ENCODE measurements at places on chromosomes 4 and X. TPM values are rescaled to one million over a fixed set of nuclear protein-coding genes. Genes with fewer than 3 reads are reported as not detected.

DNA sequence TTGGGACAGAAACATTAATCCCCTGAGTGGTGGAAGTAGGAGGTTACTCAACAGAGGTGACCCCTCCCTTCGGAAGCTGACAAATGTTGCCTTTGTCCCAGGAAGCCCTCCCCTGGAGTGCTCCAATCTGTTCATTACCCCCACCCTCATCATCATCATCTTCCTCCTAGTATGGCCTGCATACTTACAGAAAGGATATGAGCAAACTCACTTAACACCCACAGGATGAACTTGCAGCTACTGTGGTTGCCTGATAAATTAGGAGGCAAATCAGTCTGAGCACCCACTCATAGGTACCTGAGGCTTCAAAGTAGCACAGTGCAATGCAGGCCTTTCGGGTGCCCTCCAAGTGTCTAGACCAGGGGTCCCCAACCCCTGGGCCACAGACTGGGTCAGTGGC is 236.7 kb upstream of the GATB start:
- H3K4me3 ChIP-seq = no peak overlapping the region
- no peaks in the 10 kb centered on the region for H3K4me1 ChIP-seq
- no peaks in the 10 kb centered on the region for H3K27me3 ChIP-seq
- H3K27ac ChIP-seq = no peak overlapping the region

- H3K4me3 ChIP-seq = no peak overlapping the region
- no peaks in the 10 kb centered on the region for H3K36me3 ChIP-seq
- H3K27ac ChIP-seq = no peak overlapping the region
- H3K4me1 ChIP-seq = no peaks in the 10 kb centered on the region
- DNase-seq = no peak
Measured at GRCh38 chr4:72283357-72283756, 251.6 kb downstream of the NPFFR2 start.

The TENM3 gene
- 82.2 TPM for total RNA-seq

DNA sequence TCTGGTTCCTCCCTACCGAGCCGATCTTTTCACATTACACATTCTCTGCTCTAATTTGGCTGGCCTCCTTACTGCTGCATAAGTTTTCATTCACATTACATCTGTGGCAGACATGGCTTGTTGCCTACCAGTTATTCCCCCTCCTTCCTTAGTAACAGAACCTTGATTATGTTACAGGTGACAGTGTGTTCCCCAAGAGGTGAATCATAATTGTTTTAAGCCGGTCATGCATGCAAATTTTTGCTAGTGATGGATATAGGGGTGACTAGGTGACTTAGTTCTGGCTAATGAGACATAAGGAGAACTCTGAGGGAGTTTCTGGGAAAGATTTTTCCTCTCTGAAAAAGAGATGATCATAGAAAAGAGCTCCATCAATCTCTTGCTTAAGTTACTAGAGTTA is 8.4 kb upstream of the LAMP2 start:
- H3K4me3 ChIP-seq = no peak overlapping the region
- no peak for DNase-seq
- H3K27ac ChIP-seq = no peak overlapping the region
- no peaks in the 10 kb centered on the region for H3K27me3 ChIP-seq
- H3K4me1 ChIP-seq = no peaks in the 10 kb centered on the region
- H3K36me3 ChIP-seq = no peaks in the 10 kb centered on the region

- H3K36me3 ChIP-seq = no peaks in the 10 kb centered on the region
- no peaks in the 10 kb centered on the region for H3K27me3 ChIP-seq
- no peak overlapping the region for H3K27ac ChIP-seq
- no peak overlapping the region for H3K4me3 ChIP-seq
Measured at GRCh38 chr4:185222598-185222997, 13.2 kb downstream of the SNX25 start.

The NDUFA1 gene
- 36.2 TPM for total RNA-seq

DNA sequence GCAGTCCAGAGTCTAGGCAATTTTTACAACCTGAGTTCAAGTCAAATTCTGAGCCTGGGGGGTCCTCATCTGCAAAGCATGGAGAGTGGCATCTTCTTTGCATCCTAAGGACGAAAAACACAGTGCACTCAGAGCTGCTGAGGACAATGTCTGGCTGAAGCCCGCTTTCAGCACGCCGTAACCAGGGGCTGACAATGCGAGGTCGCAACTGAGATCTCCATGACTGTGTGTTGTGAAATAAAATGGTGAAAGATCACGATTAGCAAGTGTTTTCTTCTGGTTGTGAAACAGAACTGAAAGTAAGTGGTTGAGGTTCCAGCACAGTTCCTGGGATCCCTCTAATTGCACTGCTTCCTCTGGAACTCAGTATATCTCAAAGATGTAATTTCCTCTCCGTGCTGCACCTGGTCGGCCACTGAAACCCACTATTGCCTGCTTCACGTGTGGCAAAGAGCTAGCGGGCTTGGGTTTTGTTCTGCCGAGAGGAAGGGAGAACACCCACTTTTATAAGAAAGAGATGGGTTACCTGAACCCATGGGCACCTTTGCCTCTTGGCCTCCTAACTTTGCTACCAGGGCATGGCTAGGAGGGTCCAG is 7.7 kb upstream of the F11 start:
- no peak overlapping the region for H3K4me3 ChIP-seq
- no peaks in the 10 kb centered on the region for H3K27me3 ChIP-seq
- no peak overlapping the region for H3K27ac ChIP-seq
- no peak for DNase-seq
- no peaks in the 10 kb centered on the region for H3K36me3 ChIP-seq

GRCh38 chrX:143536176-143536575 is 18.9 kb upstream of the SPANXN3 start:
- peak; percentile 1 for DNase-seq
- no peaks in the 10 kb centered on the region for H3K4me1 ChIP-seq
- H3K36me3 ChIP-seq = no peaks in the 10 kb centered on the region
- no peaks in the 10 kb centered on the region for H3K27me3 ChIP-seq

GRCh38 chr4:42320822-42321388 is 76.4 kb upstream of the SHISA3 start:
- H3K27me3 ChIP-seq = no peaks in the 10 kb centered on the region
- H3K4me3 ChIP-seq = no peak overlapping the region
- H3K4me1 ChIP-seq = no peaks in the 10 kb centered on the region
- no peaks in the 10 kb centered on the region for H3K36me3 ChIP-seq
- no peak for DNase-seq

GRCh38 chr4:156782491-156782890 is 189.1 kb downstream of the PDGFC start:
- no peaks in the 10 kb centered on the region for H3K36me3 ChIP-seq
- H3K4me1 ChIP-seq = no peaks in the 10 kb centered on the region
- no peak overlapping the region for H3K27ac ChIP-seq
- no peak for DNase-seq
- no peaks in the 10 kb centered on the region for H3K27me3 ChIP-seq

GRCh38 chr4:2914256-2915126 is 48.7 kb downstream of the NOP14 start:
- no peak overlapping the region for H3K4me3 ChIP-seq
- peaks cover 4% of the 10 kb centered on the region for H3K4me1 ChIP-seq
- H3K27ac ChIP-seq = no peak overlapping the region
- no peaks in the 10 kb centered on the region for H3K27me3 ChIP-seq
- no peak for DNase-seq
- H3K36me3 ChIP-seq = peaks cover 34% of the 10 kb centered on the region

The UGT2B10 gene
- not detected for total RNA-seq

The STX18 gene
- 42.1 TPM for total RNA-seq

- no peaks in the 10 kb centered on the region for H3K4me1 ChIP-seq
- H3K27me3 ChIP-seq = no peaks in the 10 kb centered on the region
- no peak for DNase-seq
- H3K27ac ChIP-seq = no peak within 1 kb of the TSS
- H3K36me3 ChIP-seq = no peaks in the 10 kb centered on the region
Measured at GRCh38 chr4:188109157-188109755, at the start of gene TRIML2. Gene TRIML2, minus strand, starts transcription at chr4:188109603. Its CDS starts 4,235 bp downstream, at chr4:188105368.

- H3K27ac ChIP-seq = peak within 1 kb of the TSS; percentile 83
- H3K4me3 ChIP-seq = peak within 1 kb of the TSS; percentile 31
- H3K36me3 ChIP-seq = no peaks in the 10 kb centered on the region
- no peaks in the 10 kb centered on the region for H3K27me3 ChIP-seq
Measured at GRCh38 chr4:155666344-155667221, at the start of gene GUCY1A1. Gene GUCY1A1, plus strand, starts transcription at chr4:155666848. Its CDS starts 30,020 bp downstream, at chr4:155696868.

DNA sequence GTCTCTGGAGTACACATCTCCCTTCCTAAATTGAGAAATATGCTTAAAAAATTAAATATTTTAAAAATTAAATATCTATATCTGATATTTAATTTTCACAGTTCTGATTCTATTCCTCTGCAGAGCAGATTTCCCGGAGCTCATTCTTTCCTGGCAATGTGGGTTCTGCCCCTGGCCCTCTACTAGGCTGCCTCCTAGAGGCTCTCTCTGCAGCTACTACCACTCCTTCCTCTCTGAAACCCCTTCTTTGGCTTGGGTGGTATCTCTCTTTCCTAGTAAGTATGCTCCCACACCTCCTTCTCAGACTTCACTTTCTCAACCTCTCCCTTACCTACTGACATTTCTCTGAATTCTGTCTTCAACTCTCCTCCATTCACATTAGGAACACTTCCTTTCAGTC is 45.3 kb downstream of the RPGR start:
- no peaks in the 10 kb centered on the region for H3K27me3 ChIP-seq
- no peak for DNase-seq
- H3K4me1 ChIP-seq = no peaks in the 10 kb centered on the region
- no peaks in the 10 kb centered on the region for H3K36me3 ChIP-seq
- no peak overlapping the region for H3K4me3 ChIP-seq

The AWAT2 gene
- total RNA-seq = not detected

DNA sequence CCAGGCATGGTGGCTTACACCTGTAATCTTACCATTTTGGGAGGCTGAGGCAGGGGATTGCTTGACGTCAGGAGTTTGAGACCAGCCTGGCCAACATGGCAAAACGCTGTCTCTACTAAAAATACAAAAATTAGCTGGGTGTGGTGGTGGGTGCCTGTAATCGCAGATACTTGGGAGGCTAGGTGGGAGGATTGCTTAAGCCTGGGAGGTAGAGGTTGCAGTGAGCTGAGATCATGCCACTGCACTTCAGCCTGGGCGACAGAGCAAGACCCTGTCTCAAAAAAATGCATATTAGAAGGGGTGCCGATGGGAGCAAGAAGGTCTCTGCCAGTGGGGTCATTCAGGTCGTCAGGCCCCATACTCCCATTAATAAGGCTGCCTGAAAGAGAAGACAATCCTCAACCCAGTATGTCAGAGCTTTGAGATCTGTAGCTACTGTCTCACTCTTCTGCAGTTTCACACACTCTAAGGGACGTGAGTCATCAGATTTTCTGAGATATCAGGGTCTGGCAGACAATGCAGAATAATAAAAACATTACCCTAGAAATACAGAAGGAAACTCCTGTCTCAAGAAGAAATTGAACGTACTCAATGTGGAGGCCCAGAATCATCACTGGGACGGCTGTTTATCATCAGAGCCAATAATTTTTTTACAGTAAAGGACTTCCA is 176.7 kb upstream of the FAT1 start:
- no peaks in the 10 kb centered on the region for H3K36me3 ChIP-seq
- H3K4me1 ChIP-seq = no peaks in the 10 kb centered on the region
- DNase-seq = no peak
- no peaks in the 10 kb centered on the region for H3K27me3 ChIP-seq
- no peak overlapping the region for H3K27ac ChIP-seq

The FAM156B gene
- total RNA-seq = 15.3 TPM

DNA sequence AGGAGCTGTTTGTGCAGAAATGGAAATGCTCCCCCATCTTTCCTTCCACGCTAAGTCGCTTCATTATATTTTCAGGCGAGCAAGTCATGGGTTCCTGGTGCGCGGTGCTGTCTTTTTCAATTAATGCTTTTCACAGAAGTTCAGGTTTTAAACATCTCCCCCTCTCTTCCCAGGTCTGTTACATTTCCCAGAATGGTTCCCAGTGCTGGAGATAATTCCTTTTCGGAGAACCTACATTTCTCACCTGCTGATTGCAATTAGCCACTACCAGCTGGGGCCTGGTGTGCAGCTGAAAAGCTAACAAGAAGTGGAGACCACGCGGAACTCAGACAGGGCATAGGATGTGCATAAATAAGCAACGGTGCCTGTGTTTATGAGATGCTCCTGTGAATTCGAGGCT is 217.8 kb downstream of the MID1IP1 start:
- no peaks in the 10 kb centered on the region for H3K36me3 ChIP-seq
- H3K4me1 ChIP-seq = no peaks in the 10 kb centered on the region

DNA sequence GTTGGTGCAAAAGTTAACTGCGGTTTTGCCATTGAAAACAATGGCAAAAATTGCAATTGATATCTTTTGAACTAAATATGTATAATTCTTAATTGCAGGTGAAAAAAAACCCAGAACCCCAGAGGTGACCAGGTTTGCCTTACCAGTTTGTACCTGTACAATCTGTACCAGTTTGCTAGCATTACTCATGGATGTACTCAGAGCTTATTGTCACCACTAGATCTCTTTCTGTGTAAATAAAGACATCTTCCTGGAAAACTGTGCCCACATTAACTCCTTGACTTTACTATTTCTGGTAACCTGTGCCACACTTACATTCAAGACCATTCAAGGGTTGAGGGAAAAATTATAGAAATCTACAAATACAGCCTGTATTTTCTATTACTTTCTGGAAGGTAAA is 139.7 kb downstream of the ELOVL6 start:
- DNase-seq = no peak
- no peaks in the 10 kb centered on the region for H3K27me3 ChIP-seq
- no peaks in the 10 kb centered on the region for H3K36me3 ChIP-seq
- no peak overlapping the region for H3K27ac ChIP-seq

The ASMT gene
- not detected for total RNA-seq

The NAA11 gene
- not detected for total RNA-seq

DNA sequence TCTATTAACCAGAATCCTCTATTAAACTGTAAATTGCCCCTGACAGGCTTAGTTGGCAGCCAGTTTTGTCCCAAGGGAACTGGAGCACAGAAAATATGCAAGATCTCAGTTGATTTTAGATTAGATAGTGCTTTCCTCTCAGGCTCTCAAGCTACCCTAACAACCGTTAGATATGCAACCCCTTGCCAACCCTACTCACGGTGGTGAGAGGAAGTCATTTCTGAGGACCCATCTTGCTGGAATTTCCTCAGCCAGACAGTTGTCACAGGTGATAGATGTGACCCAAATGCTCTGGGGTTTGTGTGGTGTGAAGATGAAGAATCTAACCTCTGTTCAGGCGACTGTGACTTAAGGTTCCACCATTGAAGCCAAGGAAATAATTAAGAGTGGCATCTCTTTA is 447.1 kb downstream of the MID1IP1 start:
- H3K27ac ChIP-seq = no peak overlapping the region
- no peaks in the 10 kb centered on the region for H3K4me1 ChIP-seq
- no peaks in the 10 kb centered on the region for H3K27me3 ChIP-seq

- no peak overlapping the region for H3K27ac ChIP-seq
- no peaks in the 10 kb centered on the region for H3K4me1 ChIP-seq
- no peak for DNase-seq
- H3K4me3 ChIP-seq = no peak overlapping the region
Measured at GRCh38 chr4:21415728-21416127, 532.8 kb downstream of the KCNIP4 start.

GRCh38 chr4:12697970-12698369 is 786.2 kb downstream of the RAB28 start:
- H3K27me3 ChIP-seq = no peaks in the 10 kb centered on the region
- H3K27ac ChIP-seq = no peak overlapping the region
- H3K4me1 ChIP-seq = no peaks in the 10 kb centered on the region
- H3K36me3 ChIP-seq = no peaks in the 10 kb centered on the region
- DNase-seq = no peak
- no peak overlapping the region for H3K4me3 ChIP-seq

GRCh38 chr4:53618321-53618720 is 27.0 kb upstream of the LNX1 start:
- H3K27ac ChIP-seq = no peak overlapping the region
- H3K36me3 ChIP-seq = no peaks in the 10 kb centered on the region
- no peaks in the 10 kb centered on the region for H3K27me3 ChIP-seq
- DNase-seq = no peak
- peaks cover 16% of the 10 kb centered on the region for H3K4me1 ChIP-seq

All from thyroid gland (tissue), 4 donors.